ENCODE measurements at places on chromosomes 2 and 18.

GRCh38 chr2:18373664-18374063 lies 186.8 kb downstream of the RDH14 start:
- no peak for DNase-seq

GRCh38 chr2:128493880-128494279 lies 175.2 kb upstream of the HS6ST1 start:
- no peak for DNase-seq

- no peak for DNase-seq
Observed at GRCh38 chr2:64214281-64215115, 70.3 kb upstream of the PELI1 start.

GRCh38 chr2:241274127-241274526 lies 41.3 kb downstream of the HDLBP start:
- DNase-seq, result no peak

GRCh38 chr2:96423291-96423690 lies 81.9 kb downstream of the NEURL3 start:
- no peak for DNase-seq

DNA sequence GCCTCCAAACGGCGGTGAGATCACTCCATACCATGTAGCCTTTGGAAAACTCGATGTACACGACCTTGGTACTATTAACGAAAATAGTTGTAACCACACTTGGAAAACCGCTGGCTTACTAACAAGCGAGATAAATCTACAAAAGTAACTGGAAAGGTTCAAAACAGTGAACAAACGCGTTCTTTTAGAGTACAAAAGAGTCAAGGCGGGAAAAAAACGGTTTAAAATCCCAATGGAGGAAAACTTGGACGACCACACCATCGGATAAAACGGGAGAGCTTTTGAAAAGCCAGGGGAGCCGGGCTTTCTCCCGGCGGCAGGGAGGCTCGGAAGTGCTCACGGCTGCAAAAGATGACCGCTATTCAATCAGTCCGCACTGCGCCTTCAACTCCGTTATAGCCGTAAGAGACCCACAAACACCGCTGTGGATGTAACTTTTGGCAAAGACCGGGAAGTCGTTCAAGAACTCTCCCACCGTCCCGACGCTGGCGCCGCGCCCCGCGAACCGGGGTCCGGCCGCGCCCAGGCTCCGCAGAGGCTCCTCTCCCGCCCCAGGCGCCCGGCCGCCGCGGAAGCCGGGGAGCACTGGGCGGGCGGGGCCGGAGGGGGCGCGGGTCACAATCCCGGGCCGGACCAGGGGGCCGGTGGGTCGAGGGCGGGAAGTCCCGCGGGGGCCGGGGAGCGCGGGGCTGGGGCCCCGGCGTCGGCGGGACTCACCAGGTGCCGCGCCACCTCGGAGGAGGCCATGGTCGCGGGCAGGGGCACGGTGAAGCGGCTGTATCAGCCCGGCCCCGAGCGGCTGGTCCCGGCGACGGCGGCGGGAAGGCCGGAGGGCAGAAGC lies 465 bp downstream of the SEPTIN10 start:
- peak; percentile 39 for DNase-seq

GRCh38 chr2:18934886-18935285 lies 345.5 kb upstream of the NT5C1B start:
- no peak for DNase-seq

GRCh38 chr2:109532728-109533076 lies 81.1 kb downstream of the SEPTIN10 start:
- DNase-seq, result no peak

DNA sequence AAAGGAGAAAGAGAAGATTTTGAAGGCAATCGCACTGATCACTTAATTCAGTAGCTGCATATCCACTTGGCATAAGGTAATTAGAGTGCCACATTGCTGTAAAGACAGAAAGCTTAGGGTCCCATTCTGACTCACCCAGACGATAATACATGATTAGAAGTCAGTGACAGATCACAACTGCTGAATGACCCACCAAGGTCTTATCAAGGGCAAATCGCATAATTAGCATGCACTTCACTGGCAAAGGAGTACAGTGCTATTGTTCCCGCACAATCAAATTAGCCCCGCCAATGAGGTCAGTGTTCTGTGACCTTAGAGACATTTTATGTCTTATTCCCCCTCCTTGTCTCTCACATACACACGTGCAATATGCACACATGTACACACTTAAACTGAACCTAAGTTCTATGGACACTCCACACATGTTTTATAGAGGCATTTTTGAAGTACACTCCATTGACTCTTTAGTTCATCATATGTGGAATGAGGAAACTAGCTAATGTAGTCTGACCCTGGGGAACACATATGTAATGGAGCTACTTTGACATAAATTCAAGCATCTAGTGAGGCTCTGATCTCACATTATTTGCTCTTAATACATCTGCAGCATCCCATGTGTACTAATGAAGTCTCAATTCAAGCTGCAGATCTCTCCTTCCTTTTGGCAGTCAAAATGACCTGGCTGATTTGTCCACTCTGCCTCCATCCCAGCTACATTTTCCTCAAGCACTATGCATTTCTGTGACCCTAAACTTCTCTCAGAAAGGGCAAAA lies 673.8 kb upstream of the FANCL start:
- DNase-seq, result peak; percentile 7

DNA sequence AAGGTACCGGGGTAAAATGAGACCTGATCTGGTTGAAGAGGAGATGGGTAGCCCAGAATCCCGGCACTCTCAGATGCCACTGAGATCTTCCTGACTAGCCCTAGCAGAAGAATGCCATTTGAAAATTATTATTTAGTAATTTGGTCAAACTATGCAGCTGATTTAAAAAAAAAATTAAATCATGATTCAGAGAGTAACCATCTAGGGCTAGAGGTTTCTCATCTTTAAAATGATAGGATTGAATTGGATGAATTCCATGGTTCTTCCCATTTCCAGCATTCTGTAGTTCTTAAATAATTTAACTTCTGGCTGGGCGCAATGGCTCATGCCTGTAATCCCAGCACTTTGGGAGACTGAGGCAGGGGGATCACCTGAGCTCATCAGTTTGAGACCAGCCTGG lies 106.1 kb downstream of the MYO1B start:
- DNase-seq, result no peak

- no peak for DNase-seq
Observed at GRCh38 chr2:60738679-60739078, 17.4 kb upstream of the PAPOLG start.

DNA sequence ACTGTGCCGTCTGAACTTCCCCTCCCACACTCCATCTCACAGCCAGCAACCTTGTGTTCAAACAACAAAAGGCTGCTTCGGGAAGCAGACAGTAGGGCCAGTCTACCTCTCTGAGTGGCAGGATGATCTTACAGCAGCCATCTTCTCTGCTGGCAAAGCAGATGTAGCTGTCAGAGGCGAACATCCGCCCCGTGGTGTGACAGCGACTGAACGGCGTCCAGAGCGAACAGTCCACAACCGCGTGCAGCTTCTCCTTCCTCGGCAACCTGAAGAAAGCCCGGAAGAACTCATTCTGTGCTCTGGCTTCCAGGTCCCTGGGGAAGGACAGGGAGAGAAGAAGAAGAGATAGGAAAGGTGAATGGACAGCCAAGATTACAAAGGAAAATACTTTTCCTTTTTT lies 38.0 kb downstream of the RPL31 start:
- DNase-seq, result no peak

- no peak for DNase-seq
Observed at GRCh38 chr2:108370080-108370479, 7.7 kb upstream of the SULT1C4 start.

- DNase-seq, result no peak
Observed at GRCh38 chr18:61941948-61942471, 49.2 kb upstream of the RNF152 start.

GRCh38 chr2:64773461-64774118 lies 119.9 kb upstream of the SERTAD2 start:
- no peak for DNase-seq

GRCh38 chr2:107473150-107473549 lies 353.5 kb upstream of the RGPD4 start:
- DNase-seq, result no peak

GRCh38 chr2:112433932-112434730 lies 686 bp upstream of the RGPD8 start:
- DNase-seq, result no peak

GRCh38 chr2:165033402-165033801 lies 78.1 kb upstream of the SLC38A11 start:
- DNase-seq, result no peak

DNA sequence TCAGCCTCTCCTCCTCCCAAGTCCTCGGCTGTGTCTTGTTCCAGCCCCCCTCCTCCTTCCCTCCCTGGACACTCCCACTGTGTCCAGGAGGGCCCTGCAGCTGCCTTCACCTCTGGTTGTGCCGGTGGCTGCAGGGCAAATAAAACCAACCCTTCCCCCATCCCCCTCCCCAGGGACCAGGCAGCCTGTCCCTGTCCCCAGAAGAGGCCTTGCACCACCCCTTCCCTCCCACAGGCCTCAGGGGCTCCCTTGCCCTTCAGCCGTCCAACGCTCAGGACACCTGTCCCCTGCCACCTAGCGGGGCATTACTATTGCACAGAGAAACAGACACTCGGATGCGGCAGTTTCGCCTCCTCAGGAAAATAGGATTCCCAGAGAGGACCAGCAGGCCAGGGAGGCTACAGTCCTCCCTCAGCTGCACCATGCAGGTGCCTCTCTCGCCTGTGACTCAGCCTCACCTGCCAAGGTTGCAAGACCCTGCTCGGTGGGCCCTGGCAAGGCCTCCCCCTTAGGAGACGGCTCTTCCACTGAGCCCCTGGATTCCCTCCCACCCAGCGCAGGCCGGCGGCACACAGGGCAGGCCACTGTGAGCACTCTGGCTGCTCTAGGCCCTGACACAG lies 5.5 kb upstream of the GPC1 start:
- no peak for DNase-seq

- DNase-seq, result no peak
Observed at GRCh38 chr18:376311-376710, 108.5 kb upstream of the THOC1 start.

DNA sequence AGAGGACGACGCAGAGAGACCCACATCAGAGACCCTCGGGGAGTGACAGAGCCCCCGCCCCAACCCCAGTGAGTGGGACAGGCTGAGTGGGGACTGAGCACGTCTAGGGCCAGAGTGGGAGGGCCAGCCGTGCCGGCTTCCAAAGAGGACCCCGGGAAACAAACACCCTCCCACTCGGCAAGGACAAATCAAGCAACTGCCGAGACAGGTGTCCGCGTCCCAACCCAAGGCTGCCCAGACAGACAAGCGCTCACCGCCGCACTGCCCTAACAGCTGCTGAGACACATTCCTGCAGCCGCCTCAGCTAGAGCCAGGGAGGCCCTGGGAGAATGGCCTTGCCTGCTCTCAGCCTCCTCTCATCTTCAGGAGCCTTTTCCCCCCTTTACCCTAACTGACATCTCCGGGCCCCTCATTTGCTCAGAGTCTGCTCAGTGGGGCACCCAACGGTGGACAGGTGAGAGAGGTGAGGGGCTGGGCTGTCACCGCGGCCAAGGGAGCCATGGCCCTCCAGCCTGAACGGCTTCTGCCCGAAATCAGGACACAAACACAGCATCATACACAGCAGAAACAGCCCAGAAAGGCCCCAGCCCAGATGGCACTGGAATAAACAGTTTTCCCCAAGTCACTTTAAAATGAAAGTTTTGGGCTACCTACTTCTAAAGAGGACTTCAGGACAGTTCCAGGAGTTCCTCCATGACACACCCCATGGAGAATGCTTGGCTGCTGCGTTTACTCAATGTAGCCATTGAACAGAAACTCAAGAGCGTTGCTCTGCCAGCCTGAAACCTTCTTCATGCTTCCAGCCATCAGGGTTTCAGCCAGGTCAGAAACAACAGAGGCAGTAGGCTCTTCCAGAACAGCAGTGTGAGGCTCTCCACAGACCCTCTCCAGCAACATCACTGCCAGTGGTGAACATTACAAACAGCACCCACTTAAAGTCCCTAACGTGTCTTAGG lies 23.6 kb downstream of the SLC66A2 start:
- no peak for DNase-seq

DNA sequence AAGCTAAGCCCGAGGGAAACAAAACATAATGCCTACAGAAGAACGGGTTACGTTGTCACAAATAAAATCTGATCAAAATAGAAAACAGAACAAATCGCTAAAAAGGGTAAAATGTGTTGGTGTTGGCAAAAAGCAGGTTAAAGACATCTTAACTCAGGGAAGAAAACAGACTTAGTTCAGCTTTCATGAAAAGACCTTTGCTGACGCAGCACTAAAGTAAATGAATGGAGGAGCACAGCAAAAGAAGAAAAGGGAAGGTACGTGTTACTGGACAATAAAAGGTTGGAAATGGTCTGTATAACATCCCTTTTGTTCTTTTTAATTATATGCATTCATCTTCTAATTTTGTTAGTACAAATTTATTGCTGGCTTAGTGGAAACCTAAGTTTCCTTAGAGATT lies 117.4 kb upstream of the DSEL start:
- DNase-seq, result no peak

DNA sequence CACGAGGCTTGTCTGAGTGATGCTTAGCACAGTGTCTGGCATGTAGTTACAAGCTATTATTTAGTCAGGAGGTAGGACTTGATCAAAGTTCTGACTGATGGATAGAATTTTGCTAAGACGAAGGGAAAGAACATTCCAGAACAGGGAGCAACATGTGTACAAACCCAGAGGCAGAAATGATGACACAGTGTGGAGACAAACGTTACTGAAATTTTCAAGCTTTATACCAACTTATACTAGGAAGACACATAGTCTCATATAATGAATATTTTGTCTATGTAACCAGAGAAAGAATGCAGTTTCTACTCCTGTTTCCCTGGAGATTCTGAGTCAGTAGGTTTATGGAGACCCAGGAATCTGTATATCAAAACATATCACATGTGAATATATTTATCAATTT lies 123.4 kb downstream of the FAM124B start:
- no peak for DNase-seq

DNA sequence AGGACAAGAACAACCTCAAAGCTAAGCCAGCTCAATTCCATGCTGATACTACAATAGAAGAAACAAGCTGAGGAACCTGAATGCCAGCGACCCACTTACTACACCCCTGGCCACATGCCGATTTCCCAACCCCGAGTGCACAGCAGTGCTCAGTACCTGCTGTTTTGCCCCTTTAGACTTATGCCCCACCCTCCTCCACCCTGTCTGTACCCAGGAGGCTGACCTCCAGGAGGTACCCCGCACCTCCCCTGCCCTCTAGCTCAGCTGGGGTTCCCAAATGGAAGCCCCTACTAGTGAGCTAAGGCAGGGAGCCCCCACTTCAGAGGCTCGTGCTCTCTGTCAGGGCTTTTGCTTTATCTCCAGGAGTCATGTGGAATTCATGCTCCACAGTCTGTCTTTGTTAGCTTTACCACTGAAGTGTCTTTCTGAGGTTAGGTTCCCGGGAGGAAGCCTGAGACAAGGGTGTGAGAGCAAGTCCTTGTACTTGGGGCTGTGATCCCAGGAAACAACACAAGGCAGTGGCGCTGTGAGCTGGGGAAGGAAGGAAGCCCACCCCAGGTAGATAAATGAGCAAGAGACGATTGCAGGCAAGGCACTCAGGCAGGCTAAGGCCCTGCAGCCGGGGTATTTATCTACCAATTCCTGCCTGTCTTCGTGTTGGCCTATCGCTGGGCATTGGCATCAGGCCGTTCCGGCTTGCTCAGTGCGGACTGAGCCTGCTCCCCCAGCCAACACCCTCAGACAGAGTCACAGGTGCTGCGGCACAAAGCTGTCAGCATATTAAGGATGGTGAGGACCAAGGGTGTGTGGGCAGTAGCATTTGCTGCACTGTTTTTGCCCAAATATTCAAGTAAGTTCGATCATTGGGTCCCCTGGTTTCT lies 220.5 kb downstream of the CYP26B1 start:
- DNase-seq, result no peak

- DNase-seq, result no peak
Observed at GRCh38 chr2:113229795-113230194, 48.9 kb downstream of the PAX8 start.
